Activated naive CD8-positive, alpha-beta T cell treated with anti-CD3 and anti-CD28 coated beads for 36 hours (primary cell): ENCODE measurements at places on chromosomes 2 and 18. TPM values are rescaled to one million over a fixed set of nuclear protein-coding genes. Genes with fewer than 3 reads are reported as not detected.

DNA sequence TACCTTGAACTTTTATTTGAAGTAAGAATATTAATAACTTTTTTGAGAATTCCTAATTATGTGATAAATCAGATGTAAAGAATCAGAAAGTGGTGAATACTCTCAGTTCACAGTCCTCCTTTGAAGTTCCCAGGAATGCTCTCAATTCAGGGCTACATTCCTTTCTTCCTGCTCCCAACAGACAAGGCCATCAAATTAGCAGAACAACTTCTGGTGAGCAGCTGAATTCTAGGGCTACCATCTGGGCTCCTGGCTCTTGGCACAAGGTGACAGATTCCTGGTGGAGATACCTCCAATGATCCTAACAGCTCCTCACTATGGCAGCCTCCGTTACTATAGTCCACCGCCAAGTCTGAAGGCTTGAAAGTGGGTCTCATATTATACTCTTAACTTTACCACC lies 37.8 kb upstream of the OLA1 start:
- H3K36me3 ChIP-seq: no peaks in the 10 kb centered on the region
- H3K27ac ChIP-seq: no peak overlapping the region
- H3K4me3 ChIP-seq: no peak overlapping the region
- no peaks in the 10 kb centered on the region for H3K4me1 ChIP-seq

The WDCP gene
- 20.9 TPM for total RNA-seq

- no peak overlapping the region for H3K4me3 ChIP-seq
- DNase-seq: no peak
- no peak overlapping the region for H3K27ac ChIP-seq
- H3K4me1 ChIP-seq: no peaks in the 10 kb centered on the region
Observed at GRCh38 chr2:42021464-42021863, 26.4 kb upstream of the PKDCC start.

GRCh38 chr2:128474036-128474955 lies 155.6 kb upstream of the HS6ST1 start:
- H3K4me3 ChIP-seq: no peak overlapping the region
- peaks cover 2% of the 10 kb centered on the region for H3K36me3 ChIP-seq
- peaks cover 10% of the 10 kb centered on the region for H3K4me1 ChIP-seq

- H3K27ac ChIP-seq: no peak overlapping the region
- no peak for DNase-seq
- H3K4me1 ChIP-seq: no peaks in the 10 kb centered on the region
- no peaks in the 10 kb centered on the region for H3K36me3 ChIP-seq
- H3K4me3 ChIP-seq: no peak overlapping the region
Observed at GRCh38 chr2:185255566-185255965, 483.0 kb upstream of the FSIP2 start.

The ALPI gene
- not detected for total RNA-seq

DNA sequence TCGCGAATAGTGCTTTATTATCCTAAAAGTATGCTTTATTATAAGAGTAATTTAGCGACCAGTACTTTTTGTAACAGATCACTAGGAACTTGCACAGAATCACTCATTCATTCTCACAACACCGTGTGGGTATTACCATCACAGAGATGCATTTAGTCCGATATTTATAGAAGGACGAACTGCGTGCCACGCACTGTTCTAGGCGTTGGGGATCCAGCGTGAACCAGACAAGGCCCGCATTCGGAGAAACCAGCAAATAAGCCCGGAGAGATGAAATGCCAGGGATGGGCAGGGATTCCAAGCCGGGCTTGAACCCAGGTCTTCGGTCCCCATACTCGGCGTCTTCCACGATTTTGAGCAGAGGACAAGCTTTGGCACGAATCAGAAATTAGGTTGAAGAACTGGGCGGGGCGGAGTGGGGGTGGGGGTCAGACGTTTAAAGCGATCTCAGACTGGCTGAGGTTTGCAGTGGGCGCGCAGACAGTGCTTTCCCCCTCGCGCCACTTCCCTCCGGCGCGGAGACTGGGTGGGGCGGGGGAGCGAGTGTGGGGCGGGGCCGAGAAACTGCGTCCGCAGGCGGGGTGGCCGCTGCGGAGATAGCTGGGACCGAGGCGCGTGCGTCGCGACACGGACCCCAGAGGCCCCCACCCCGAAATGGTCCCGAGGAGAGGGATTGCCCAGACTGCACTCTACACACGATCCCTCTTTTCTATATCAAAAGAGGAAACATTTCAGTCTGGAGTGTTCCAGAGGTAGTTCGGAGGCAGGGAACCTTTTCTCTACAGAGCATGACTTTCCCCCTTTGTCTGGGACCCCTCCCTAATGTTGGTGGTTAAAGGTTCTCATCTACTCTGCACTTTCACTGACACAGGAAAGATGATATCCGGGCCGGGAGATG lies 1.1 kb upstream of the CXCR4 start:
- peaks cover 58% of the 10 kb centered on the region for H3K4me1 ChIP-seq
- peak overlapping the region; percentile 94 for H3K4me3 ChIP-seq
- no peaks in the 10 kb centered on the region for H3K27me3 ChIP-seq
- peaks cover 19% of the 10 kb centered on the region for H3K36me3 ChIP-seq
- peak; percentile 83 for DNase-seq

The ATP6V1C2 gene
- total RNA-seq: not detected

The TMEM237 gene
- 20.4 TPM for total RNA-seq

DNA sequence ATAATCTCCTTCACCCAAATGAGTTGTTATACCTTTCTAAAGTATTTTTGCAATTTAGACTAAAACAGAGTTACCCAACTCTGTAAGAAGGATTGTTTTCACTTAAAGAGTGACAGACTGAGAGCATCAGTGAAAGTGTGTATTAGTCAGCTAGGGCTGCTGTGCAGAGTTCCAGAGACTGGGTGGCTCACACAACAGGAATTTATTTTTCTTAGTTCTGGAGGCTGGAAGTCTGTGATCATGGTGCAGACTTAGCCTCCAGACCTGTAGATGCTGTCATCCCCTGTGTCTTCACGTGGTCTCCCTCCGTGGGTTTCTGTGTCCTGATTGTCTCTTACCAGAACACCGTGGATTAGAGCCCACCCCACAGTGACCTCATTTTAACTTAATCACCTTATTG lies 40.0 kb downstream of the BCL2L11 start:
- no peaks in the 10 kb centered on the region for H3K27me3 ChIP-seq
- peaks cover 36% of the 10 kb centered on the region for H3K36me3 ChIP-seq
- no peak for DNase-seq

DNA sequence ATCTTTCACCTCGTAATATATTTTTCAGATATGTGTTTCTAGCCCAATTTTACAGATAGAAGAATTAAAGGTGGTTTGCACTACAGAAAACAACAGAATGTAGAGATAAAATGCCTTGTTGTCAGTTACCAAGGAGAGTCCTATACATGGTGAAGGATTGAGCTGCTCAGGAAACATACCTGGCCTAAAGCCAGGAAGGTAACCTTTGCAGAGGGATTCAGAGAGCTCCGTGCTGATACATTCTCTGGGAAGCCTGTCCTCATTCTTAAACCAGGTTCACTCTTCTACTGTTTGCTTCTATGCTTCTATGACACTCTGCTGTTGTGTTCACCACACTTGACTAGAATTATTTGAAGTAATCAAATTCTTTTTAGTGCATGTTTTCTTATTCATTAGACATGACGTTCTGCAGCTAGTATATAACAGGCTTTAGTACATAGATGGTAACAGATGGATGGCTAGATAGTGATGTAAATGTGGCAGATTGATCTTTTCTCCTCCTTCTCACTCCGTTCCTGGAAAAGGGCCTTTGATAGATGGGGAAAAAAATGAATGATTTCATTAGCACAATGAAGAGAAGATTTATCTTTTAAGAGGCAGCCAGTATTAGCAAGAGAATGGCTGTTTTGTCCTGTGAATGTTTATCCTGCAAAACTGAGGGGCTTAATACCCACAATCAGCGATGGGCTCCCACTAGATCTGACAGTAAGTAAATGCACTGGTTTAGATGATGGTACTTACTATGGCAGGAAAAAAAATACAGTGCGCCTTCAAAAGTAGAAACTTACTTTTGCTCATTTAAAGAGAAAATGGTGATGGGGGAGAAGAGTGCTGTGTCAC lies 589.6 kb upstream of the FAM98A start:
- H3K36me3 ChIP-seq: no peaks in the 10 kb centered on the region
- no peaks in the 10 kb centered on the region for H3K4me1 ChIP-seq
- DNase-seq: no peak
- H3K4me3 ChIP-seq: no peak overlapping the region
- no peak overlapping the region for H3K27ac ChIP-seq

GRCh38 chr18:49844903-49845302 lies 31.6 kb upstream of the ACAA2 start:
- no peak overlapping the region for H3K4me3 ChIP-seq
- H3K27me3 ChIP-seq: peaks cover 9% of the 10 kb centered on the region
- H3K27ac ChIP-seq: no peak overlapping the region
- H3K36me3 ChIP-seq: no peaks in the 10 kb centered on the region

The ANKRD53 gene
- 0.21 TPM for total RNA-seq

DNA sequence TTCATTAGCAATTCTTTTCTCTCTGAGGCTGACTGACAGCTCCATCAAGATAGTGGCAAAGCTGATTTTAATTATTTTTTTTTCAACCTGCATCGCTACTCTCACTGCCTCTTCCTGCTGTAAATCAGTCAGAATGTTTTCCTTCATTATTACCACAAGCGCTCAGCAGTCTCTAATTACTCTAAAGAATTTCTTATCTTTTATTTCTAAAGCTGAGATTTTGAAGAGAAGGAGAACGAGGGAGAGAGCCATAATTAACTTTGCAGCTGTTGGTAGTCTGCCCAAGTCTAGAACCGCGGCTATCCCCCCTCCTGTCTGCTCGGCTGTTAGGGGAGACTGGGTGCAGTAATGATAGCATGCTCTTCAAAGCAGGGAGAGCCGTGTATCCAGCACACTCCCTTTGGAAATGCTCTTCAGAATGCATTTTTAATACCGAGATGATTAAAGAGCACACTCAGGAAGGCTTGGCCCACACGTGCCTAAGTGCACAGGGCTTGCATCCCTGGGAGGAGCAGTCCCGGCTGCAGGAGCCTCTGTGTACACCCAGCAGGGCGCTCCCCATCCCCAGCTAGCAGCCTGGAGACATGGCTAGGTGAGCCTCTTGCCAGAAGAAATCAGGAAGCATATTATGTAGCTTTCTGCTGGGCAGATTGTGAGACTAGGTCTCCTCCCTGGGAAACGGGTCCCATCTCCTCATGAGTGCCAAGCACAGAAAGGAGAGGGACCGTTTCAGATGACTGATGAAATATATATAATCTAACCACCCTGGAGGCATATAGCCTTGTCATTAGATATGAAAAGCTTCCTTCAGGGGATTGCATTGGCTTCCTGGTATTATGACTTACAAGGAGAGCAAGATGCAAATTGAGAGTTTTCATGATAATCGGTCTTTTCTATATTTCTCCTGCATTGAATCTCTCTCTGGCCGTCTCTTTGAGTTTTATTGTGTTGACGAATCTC lies 555.2 kb downstream of the CMPK2 start:
- peaks cover 4% of the 10 kb centered on the region for H3K27me3 ChIP-seq
- H3K4me1 ChIP-seq: no peaks in the 10 kb centered on the region
- no peaks in the 10 kb centered on the region for H3K36me3 ChIP-seq
- DNase-seq: no peak

The PLEK gene
- 2.3 TPM for total RNA-seq

DNA sequence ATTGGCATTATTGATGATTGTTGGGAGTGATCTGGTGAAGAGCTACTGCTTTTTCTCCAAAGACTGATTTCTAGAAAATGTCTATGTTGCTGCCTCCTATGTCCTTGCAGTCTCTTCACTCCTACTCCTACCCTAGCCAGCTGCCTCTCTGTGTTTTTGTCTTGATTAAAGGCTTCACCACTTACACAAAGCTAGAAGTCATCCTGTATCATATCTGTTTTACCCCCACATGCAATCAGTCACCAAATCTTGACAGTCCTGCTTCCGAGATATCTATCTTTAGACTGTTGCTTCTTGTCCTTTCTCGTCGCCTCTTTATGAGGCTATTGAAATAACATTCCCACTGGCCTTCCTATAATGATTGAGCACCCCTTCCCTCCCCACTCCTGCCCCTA lies 84.5 kb upstream of the ITGA4 start:
- peaks cover 3% of the 10 kb centered on the region for H3K36me3 ChIP-seq
- peaks cover 23% of the 10 kb centered on the region for H3K4me1 ChIP-seq
- no peak overlapping the region for H3K27ac ChIP-seq

- no peak for DNase-seq
- H3K4me3 ChIP-seq: no peak overlapping the region
- peaks cover 10% of the 10 kb centered on the region for H3K4me1 ChIP-seq
- peaks cover 37% of the 10 kb centered on the region for H3K27me3 ChIP-seq
- H3K27ac ChIP-seq: no peak overlapping the region
- no peaks in the 10 kb centered on the region for H3K36me3 ChIP-seq
Observed at GRCh38 chr2:165790466-165790865, 3.6 kb downstream of the GALNT3 start.

DNA sequence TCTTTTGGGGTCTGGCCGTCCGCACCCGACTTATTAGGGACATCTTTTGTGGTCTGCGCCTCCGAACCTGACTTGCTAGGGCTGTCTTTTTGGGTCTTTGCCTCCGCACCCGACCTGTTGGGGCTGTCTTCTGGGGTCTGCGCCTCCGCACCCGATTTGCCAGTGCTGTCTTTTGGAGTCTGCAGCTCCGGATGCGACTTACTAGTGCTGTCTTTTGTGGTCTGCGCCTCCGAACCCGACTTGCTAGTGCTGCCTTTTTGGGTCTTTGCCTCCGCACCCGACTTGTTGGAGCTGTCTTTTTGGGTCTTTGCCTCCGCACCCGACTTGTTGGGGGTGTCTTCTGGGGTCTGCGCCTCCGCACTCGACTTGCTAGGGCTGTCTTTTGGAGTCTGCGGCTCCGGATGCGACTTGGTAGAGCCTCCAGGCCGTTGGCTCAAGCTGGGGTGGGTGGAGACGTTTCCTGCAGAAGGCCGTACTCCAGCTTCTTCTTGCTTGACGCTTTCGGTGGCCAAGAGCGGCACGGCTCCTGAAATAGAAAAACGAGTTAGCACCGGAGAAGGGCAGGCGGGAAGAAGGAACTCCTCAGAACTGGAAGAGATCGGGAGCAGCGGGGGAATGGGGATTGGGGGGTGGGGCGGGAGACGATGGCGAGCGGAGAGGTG lies 498 bp downstream of the TGOLN2 start:
- H3K36me3 ChIP-seq: peaks cover 56% of the 10 kb centered on the region
- peak; percentile 56 for DNase-seq
- peaks cover 35% of the 10 kb centered on the region for H3K4me1 ChIP-seq
- peak overlapping the region; percentile 94 for H3K4me3 ChIP-seq

GRCh38 chr18:64219517-64219916 lies 70.6 kb upstream of the LINC00305 start:
- no peak overlapping the region for H3K4me3 ChIP-seq
- no peaks in the 10 kb centered on the region for H3K27me3 ChIP-seq
- no peaks in the 10 kb centered on the region for H3K36me3 ChIP-seq
- H3K4me1 ChIP-seq: no peaks in the 10 kb centered on the region
- H3K27ac ChIP-seq: no peak overlapping the region
- DNase-seq: no peak

DNA sequence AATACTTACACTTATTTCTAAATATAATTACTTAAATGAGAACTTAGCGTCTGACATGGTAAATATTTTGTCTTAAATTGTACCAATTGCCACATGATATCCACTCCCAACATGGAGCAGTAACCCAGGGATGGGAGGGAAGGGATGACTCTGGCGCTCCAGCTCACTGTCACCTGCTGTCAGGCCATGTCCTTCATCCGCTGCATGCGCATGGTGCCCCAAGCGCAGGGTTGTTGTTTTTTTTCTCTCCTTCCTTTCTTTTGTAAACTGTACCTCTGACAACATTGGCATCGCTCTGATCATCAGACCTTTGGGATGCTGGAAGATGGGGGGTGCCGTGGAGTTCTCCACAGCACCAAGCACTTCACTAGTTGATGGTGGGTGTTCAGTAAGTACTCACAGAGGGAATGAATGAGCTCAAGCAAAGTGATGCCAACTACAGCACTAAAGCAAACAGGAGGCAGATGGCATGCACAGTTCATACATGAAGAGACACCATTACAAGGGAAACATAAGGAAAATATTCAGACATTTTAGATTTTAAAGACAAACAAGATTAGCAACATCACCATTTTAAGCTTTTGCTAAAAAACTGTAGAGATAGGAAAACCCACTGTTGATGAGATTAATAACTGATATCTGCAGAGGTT lies 247.8 kb downstream of the GBX2 start:
- H3K4me3 ChIP-seq: no peak overlapping the region
- no peaks in the 10 kb centered on the region for H3K36me3 ChIP-seq
